ENCODE measurements at places on chromosomes 12 and 14.
A peak's percentile ranks its signal among the peaks of the same experiment; 100 is the strongest.

- H3K36me3 ChIP-seq, result no peaks in the 10 kb centered on the region
- no peaks in the 10 kb centered on the region for H3K27me3 ChIP-seq
- DNase-seq, result peak; percentile 47
Observed at GRCh38 chr12:109795023-109795422, 38.2 kb downstream of the TRPV4 start.

GRCh38 chr12:6964605-6965025, 5.8 kb downstream of the PHB2 start:
- no peak for DNase-seq
- H3K27me3 ChIP-seq, result no peaks in the 10 kb centered on the region

GRCh38 chr12:2791089-2791488, 3.7 kb upstream of the FKBP4 start:
- no peaks in the 10 kb centered on the region for H3K4me1 ChIP-seq
- H3K27ac ChIP-seq, result no peak overlapping the region
- H3K36me3 ChIP-seq, result no peaks in the 10 kb centered on the region
- peaks cover 3% of the 10 kb centered on the region for H3K27me3 ChIP-seq
- H3K4me3 ChIP-seq, result no peak overlapping the region
- no peak for DNase-seq

- no peaks in the 10 kb centered on the region for H3K27me3 ChIP-seq
- H3K27ac ChIP-seq, result no peak overlapping the region
- peaks cover 2% of the 10 kb centered on the region for H3K36me3 ChIP-seq
- H3K4me1 ChIP-seq, result no peaks in the 10 kb centered on the region
Observed at GRCh38 chr12:132511516-132512196, 21.7 kb downstream of the FBRSL1 start.

- DNase-seq, result no peak
- no peak overlapping the region for H3K27ac ChIP-seq
- H3K36me3 ChIP-seq, result no peaks in the 10 kb centered on the region
- no peaks in the 10 kb centered on the region for H3K27me3 ChIP-seq
Observed at GRCh38 chr12:30970559-30971197, 44.1 kb downstream of the TSPAN11 start.

- H3K4me3 ChIP-seq, result no peak within 1 kb of the TSS
- peaks cover 42% of the 10 kb centered on the region for H3K27me3 ChIP-seq
- H3K27ac ChIP-seq, result no peak within 1 kb of the TSS
- H3K36me3 ChIP-seq, result no peaks in the 10 kb centered on the region
- H3K4me1 ChIP-seq, result peaks cover 5% of the 10 kb centered on the region
Observed at GRCh38 chr12:57479376-57480115, at the start of gene ARHGAP9. Gene ARHGAP9, minus strand, starts transcription at chr12:57479866. Its CDS starts 460 bp downstream, at chr12:57479406.

GRCh38 chr12:26399381-26399780, 204.0 kb downstream of the SSPN start:
- no peaks in the 10 kb centered on the region for H3K36me3 ChIP-seq
- H3K4me1 ChIP-seq, result no peaks in the 10 kb centered on the region
- H3K27ac ChIP-seq, result no peak overlapping the region
- H3K27me3 ChIP-seq, result no peaks in the 10 kb centered on the region
- no peak overlapping the region for H3K4me3 ChIP-seq
- DNase-seq, result no peak

DNA sequence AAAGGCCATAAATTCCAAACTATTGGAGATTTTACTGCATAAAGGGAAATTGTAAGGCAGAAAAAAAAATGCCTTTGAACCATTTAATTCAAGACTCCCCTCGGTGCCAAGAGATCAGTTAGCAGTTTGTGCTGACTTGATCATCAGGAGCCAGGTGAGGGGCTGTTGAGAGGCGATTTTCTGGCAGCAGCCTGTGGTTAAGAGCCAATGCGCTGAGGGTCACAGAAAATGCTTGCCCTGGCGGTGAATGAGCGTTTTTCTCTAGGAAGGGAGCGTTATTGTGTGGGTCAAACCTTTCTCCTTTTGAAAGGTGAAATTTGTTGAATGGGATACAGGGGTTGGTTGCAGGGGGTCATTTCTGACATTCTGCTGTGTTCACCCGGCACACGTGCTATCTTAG, 4.7 kb downstream of the SRRM4 start:
- no peaks in the 10 kb centered on the region for H3K4me1 ChIP-seq
- H3K27me3 ChIP-seq, result no peaks in the 10 kb centered on the region
- no peaks in the 10 kb centered on the region for H3K36me3 ChIP-seq

- no peaks in the 10 kb centered on the region for H3K4me1 ChIP-seq
- peaks cover 2% of the 10 kb centered on the region for H3K27me3 ChIP-seq
- H3K36me3 ChIP-seq, result no peaks in the 10 kb centered on the region
- no peak for DNase-seq
Observed at GRCh38 chr14:20657216-20658211, 16.0 kb upstream of the OR6S1 start.

DNA sequence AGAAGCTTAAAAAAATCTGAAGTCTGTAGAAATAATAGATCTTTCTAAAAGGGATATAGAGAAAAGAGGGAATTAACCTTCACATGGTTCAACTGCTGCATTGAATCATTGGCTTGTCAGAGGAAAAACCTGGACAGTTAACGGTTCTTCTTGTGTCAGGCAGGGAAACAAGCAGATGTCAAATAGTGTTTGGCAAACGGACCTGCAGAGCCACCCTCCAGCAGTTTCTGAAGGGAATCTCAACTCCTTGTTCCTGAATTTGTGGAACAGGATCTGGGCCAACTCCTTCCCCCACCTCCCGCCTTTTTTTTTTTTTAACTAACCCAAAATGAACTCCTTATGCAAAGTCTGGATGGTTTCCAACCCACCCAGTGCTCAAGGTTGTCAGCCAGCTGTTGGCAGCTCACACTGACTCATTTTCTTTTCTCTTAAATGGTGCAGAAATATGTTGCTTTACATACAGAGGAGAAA, 187.3 kb downstream of the CAND1 start:
- peak; percentile 90 for DNase-seq
- no peaks in the 10 kb centered on the region for H3K36me3 ChIP-seq
- H3K4me3 ChIP-seq, result no peak overlapping the region
- peaks cover 8% of the 10 kb centered on the region for H3K4me1 ChIP-seq
- H3K27me3 ChIP-seq, result no peaks in the 10 kb centered on the region
- no peak overlapping the region for H3K27ac ChIP-seq
